ENCODE measurements at places on chromosomes 4 and X. TPM values are rescaled to one million over a fixed set of nuclear protein-coding genes. Genes with fewer than 3 reads are reported as not detected.

IL1RAPL1 gene
- 0.22 TPM for total RNA-seq

PAGE4 gene
- total RNA-seq = not detected

DCAF4L1 gene
- total RNA-seq = under 0.01 TPM

ETNPPL gene
- not detected for total RNA-seq

CSTF2 gene
- total RNA-seq = 11.9 TPM

GPR143 gene
- 2.2 TPM for total RNA-seq
